Naive thymus-derived CD8-positive, alpha-beta T cell (primary cell): ENCODE measurements at places on chromosomes 1 and 21. TPM values are rescaled to one million over a fixed set of nuclear protein-coding genes. Genes with fewer than 3 reads are reported as not detected.
A peak's percentile ranks its signal among the peaks of the same experiment; 100 is the strongest.

- no peaks in the 10 kb centered on the region for H3K27me3 ChIP-seq
- peak; percentile 74 for DNase-seq
- H3K36me3 ChIP-seq: no peaks in the 10 kb centered on the region
- peaks cover 12% of the 10 kb centered on the region for H3K4me1 ChIP-seq
- H3K4me3 ChIP-seq: no peak overlapping the region
- no peak overlapping the region for H3K27ac ChIP-seq
These were observed 40.4 kb downstream of the CASZ1 start for GRCh38 chr1:10755970-10756521.

DNA sequence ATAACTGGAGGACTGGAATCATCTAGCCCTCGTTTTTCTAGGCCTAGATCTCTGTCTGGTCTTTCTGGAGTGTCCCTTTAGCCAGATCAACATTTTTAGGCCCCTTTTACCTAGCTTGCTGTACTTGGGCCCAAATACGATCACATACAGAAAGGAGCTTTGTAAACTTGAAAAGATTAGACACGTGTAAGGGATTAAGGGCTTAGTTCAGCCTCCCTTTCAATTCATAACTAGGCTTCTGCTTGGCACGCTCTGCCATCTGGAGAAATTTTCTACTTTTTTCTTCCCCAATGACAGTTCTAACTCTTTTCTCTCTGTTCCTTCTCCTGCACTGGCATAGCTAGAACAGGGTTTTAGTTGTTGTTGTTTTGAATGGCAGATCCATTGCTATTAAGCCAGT, 153.3 kb upstream of the BEND5 start:
- no peak overlapping the region for H3K4me3 ChIP-seq
- no peak for DNase-seq
- H3K27me3 ChIP-seq: peaks cover 34% of the 10 kb centered on the region
- no peaks in the 10 kb centered on the region for H3K4me1 ChIP-seq

GRCh38 chr1:2512862-2513421, 13.5 kb downstream of the PANK4 start:
- no peak overlapping the region for H3K4me3 ChIP-seq
- peaks cover 2% of the 10 kb centered on the region for H3K4me1 ChIP-seq
- no peak overlapping the region for H3K27ac ChIP-seq
- DNase-seq: no peak

Gene CLCNKB
- not detected for total RNA-seq

GRCh38 chr1:77188770-77189169, 30.5 kb downstream of the PIGK start:
- H3K4me3 ChIP-seq: no peak overlapping the region
- no peak for DNase-seq
- peaks cover 24% of the 10 kb centered on the region for H3K4me1 ChIP-seq
- peaks cover 17% of the 10 kb centered on the region for H3K36me3 ChIP-seq
- H3K27ac ChIP-seq: no peak overlapping the region

- H3K36me3 ChIP-seq: no peaks in the 10 kb centered on the region
- peaks cover 8% of the 10 kb centered on the region for H3K4me1 ChIP-seq
- peak overlapping the region; percentile 65 for H3K27ac ChIP-seq
- H3K27me3 ChIP-seq: no peaks in the 10 kb centered on the region
- no peak overlapping the region for H3K4me3 ChIP-seq
These were observed 6.8 kb upstream of the EPS8L3 start for GRCh38 chr1:109770331-109771095.

- DNase-seq: no peak
- no peaks in the 10 kb centered on the region for H3K27me3 ChIP-seq
- no peaks in the 10 kb centered on the region for H3K4me1 ChIP-seq
These were observed 189.8 kb upstream of the LYPLAL1 start for GRCh38 chr1:218983848-218984247.

Gene RXRG
- not detected for total RNA-seq

- DNase-seq: no peak
- peaks cover 20% of the 10 kb centered on the region for H3K4me1 ChIP-seq
- H3K36me3 ChIP-seq: peaks cover 53% of the 10 kb centered on the region
- H3K4me3 ChIP-seq: no peak overlapping the region
These were observed 20.5 kb downstream of the ADSS2 start for GRCh38 chr1:244431166-244431565.

Gene RXFP4
- total RNA-seq: not detected

GRCh38 chr1:234559152-234559901, 50.7 kb downstream of the IRF2BP2 start:
- no peaks in the 10 kb centered on the region for H3K4me1 ChIP-seq
- H3K36me3 ChIP-seq: no peaks in the 10 kb centered on the region
- no peak for DNase-seq
- H3K4me3 ChIP-seq: no peak overlapping the region
- H3K27me3 ChIP-seq: no peaks in the 10 kb centered on the region

Gene CEPT1
- 59.9 TPM for total RNA-seq

Gene DNM3
- total RNA-seq: 2.3 TPM

- H3K36me3 ChIP-seq: no peaks in the 10 kb centered on the region
- no peaks in the 10 kb centered on the region for H3K27me3 ChIP-seq
- DNase-seq: no peak
- H3K4me3 ChIP-seq: no peak overlapping the region
These were observed 28.1 kb downstream of the PTPN14 start for GRCh38 chr1:214523124-214523824.

- no peaks in the 10 kb centered on the region for H3K36me3 ChIP-seq
- peaks cover 2% of the 10 kb centered on the region for H3K4me1 ChIP-seq
- H3K27me3 ChIP-seq: peaks cover 8% of the 10 kb centered on the region
- no peak overlapping the region for H3K27ac ChIP-seq
These were observed 199.5 kb downstream of the AJAP1 start for GRCh38 chr1:4853904-4854303.

DNA sequence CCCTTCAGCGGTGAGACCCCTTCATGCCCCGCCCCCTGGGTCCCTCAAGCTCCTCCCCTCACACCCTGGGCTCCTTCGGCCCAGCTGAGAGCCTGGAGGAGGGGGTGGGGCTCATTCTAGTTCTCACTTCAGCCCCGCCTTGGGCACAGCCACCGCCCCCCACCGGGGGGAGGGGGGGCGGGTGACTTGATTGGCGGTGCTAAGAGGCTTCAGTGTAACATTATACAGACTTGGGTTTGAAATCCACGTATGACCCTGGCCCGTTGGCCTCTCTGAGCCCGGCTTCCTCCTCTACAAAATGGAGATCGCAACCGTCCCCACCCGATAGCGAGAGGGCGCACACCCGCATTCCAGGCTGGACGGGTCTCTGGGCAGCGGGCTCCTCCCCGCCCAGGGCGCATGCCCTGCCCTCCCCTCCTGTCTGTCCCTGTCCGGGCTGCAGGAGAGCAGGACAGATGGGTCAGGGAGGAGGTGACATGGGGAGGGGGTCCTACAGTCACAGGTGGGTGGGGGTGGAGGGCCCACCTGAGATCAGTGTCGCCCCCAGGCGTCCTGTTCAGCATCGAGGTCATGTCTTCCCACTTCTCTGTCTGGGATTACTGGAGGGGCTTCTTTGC, 5.1 kb downstream of the CLCNKB start:
- DNase-seq: no peak
- peaks cover 7% of the 10 kb centered on the region for H3K4me1 ChIP-seq
- H3K27me3 ChIP-seq: no peaks in the 10 kb centered on the region
- H3K36me3 ChIP-seq: no peaks in the 10 kb centered on the region

DNA sequence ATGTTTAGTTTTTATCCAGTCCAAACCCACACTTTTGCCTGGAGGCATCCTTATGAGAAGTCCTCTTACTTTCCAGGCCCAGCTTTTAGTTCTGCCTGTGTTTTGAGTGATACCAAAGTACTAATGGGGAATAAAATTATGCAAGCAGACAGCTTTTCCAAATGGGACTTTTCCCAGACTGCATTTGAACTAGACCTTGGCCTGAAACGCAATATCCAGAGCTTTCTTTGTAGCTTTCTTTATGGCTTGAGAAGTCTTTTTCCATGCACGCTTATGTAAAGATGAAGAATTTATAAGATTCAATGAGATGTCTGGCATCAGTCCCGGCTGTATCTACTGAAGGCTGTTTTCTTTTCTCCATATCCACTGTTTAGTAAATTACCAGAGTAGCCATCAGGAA, 236.6 kb upstream of the RAB4A start:
- H3K4me1 ChIP-seq: peaks cover 22% of the 10 kb centered on the region
- peaks cover 18% of the 10 kb centered on the region for H3K27me3 ChIP-seq
- no peak for DNase-seq
- no peaks in the 10 kb centered on the region for H3K36me3 ChIP-seq
- no peak overlapping the region for H3K4me3 ChIP-seq

- H3K27me3 ChIP-seq: peaks cover 31% of the 10 kb centered on the region
- no peaks in the 10 kb centered on the region for H3K36me3 ChIP-seq
- no peak for DNase-seq
- no peak overlapping the region for H3K27ac ChIP-seq
These were observed 41.8 kb downstream of the PHC2 start for GRCh38 chr1:33388805-33389771.

GRCh38 chr1:234216116-234216703, 157.0 kb upstream of the COA6 start:
- H3K27me3 ChIP-seq: peaks cover 6% of the 10 kb centered on the region
- no peaks in the 10 kb centered on the region for H3K36me3 ChIP-seq
- peaks cover 18% of the 10 kb centered on the region for H3K4me1 ChIP-seq
- no peak overlapping the region for H3K27ac ChIP-seq

Gene PROK1
- not detected for total RNA-seq

DNA sequence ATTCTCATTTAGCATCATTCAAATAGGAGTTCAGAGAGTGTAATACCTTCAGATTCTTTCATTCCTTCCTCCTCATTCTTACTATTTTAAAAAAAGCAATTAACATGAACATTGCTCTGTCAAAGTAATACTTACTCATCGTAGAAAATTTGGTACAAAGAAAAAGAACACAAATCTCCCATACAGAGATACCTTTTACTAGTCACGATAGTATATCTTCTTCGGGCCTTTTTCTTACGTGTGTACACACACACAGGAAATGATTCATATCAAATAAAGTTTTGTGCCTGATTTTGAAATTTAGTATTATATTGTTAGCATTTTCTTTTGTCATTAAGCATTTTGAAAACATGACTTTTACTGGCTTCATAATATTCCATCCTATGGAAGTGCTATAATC, 52.9 kb downstream of the NCF2 start:
- H3K27ac ChIP-seq: no peak overlapping the region
- H3K4me3 ChIP-seq: no peak overlapping the region
- H3K27me3 ChIP-seq: no peaks in the 10 kb centered on the region
- peaks cover 20% of the 10 kb centered on the region for H3K36me3 ChIP-seq
- no peak for DNase-seq
- H3K4me1 ChIP-seq: no peaks in the 10 kb centered on the region

- no peak overlapping the region for H3K27ac ChIP-seq
- peaks cover 4% of the 10 kb centered on the region for H3K4me1 ChIP-seq
- no peak for DNase-seq
- no peak overlapping the region for H3K4me3 ChIP-seq
- H3K36me3 ChIP-seq: no peaks in the 10 kb centered on the region
- H3K27me3 ChIP-seq: peaks cover 1% of the 10 kb centered on the region
These were observed 87.6 kb downstream of the CNIH3 start for GRCh38 chr1:224703702-224704101.

DNA sequence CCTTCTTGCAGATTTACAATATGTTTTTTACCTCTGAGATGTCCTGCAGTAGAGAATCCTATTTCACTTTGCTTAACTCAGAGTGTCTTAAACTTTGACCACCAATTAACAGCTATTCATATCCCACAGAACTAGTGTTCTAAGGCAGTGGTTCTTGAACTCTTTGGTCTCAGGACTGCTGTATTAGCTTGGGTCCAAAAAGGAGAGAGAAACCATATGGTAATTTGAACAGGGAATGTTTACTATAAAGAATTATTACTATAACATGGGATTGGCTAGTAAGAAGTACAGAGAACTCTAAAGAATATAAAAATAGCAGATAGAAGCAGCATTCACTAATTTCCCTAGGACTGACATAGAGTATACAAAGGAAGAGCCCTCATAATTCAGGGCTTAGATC, 31.6 kb downstream of the FAM177B start:
- no peaks in the 10 kb centered on the region for H3K27me3 ChIP-seq
- peaks cover 27% of the 10 kb centered on the region for H3K4me1 ChIP-seq
- H3K27ac ChIP-seq: no peak overlapping the region

DNA sequence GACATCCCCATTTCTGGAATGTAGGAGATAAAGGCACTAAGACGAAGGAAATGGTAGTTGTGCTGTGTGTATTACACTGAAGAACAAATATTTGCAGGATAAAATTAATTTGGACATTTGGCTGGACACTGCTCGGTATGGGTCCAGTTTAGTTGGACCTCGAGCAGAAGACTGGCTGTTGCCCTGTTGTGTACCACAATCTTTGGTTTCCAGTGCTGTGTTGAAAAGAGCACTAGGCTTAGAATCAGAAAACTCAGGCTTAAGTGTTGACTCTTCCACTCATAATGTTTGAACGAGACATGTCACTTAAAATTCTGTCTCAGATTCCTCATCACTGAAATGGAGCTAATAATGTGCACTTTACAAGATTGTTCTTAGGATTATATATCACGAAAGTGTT, 1.2 kb upstream of the ARPC5 start:
- H3K4me3 ChIP-seq: peak overlapping the region; percentile 100
- H3K4me1 ChIP-seq: peaks cover 45% of the 10 kb centered on the region
- H3K36me3 ChIP-seq: no peaks in the 10 kb centered on the region
- H3K27ac ChIP-seq: peak overlapping the region; percentile 98
- no peaks in the 10 kb centered on the region for H3K27me3 ChIP-seq

DNA sequence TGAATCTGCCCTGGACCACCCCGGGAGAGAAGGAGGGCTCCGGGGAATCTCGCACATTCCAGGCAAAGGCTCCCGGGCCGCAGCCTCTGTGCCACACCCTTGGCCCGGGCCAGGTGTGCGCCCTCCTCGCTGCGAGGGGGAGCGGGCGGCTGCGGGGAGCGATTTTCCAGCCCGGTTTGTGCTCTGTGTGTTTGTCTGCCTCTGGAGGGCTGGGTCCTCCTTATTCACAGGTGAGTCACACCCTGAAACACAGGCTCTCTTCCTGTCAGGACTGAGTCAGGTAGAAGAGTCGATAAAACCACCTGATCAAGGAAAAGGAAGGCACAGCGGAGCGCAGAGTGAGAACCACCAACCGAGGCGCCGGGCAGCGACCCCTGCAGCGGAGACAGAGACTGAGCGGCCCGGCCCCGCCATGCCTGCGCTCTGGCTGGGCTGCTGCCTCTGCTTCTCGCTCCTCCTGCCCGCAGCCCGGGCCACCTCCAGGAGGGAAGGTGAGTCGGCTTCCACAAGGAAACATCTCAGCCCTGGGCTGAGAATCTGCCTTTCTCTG, at the start of gene LAMC2:
LAMC2 (plus strand) TSS at position 324 of the 550 bp plus-strand sequence; CDS start at position 413, 89 bp downstream.
- DNase-seq: no peak
- H3K27me3 ChIP-seq: peaks cover 32% of the 10 kb centered on the region
- peaks cover 3% of the 10 kb centered on the region for H3K4me1 ChIP-seq
- no peaks in the 10 kb centered on the region for H3K36me3 ChIP-seq
- H3K27ac ChIP-seq: no peak within 1 kb of the TSS

Gene KCNK2
- not detected for total RNA-seq

Gene CA14
- total RNA-seq: not detected

- peaks cover 17% of the 10 kb centered on the region for H3K4me1 ChIP-seq
- no peak for DNase-seq
- no peaks in the 10 kb centered on the region for H3K27me3 ChIP-seq
- peaks cover 43% of the 10 kb centered on the region for H3K36me3 ChIP-seq
These were observed 5.9 kb downstream of the MTFR1L start for GRCh38 chr1:25825605-25826004.

Gene NUAK2
- 47.9 TPM for total RNA-seq

- H3K4me3 ChIP-seq: peak overlapping the region; percentile 28
- DNase-seq: peak; percentile 77
- peaks cover 8% of the 10 kb centered on the region for H3K4me1 ChIP-seq
- no peak overlapping the region for H3K27ac ChIP-seq
- peaks cover 8% of the 10 kb centered on the region for H3K27me3 ChIP-seq
- H3K36me3 ChIP-seq: no peaks in the 10 kb centered on the region
These were observed 7.0 kb downstream of the PTCH2 start for GRCh38 chr1:44835738-44836675.
